Suppressor macrophage treated with lipopolysaccharide for 1 hour (primary cell): ENCODE measurements at places on chromosomes 2 and 18.

DNA sequence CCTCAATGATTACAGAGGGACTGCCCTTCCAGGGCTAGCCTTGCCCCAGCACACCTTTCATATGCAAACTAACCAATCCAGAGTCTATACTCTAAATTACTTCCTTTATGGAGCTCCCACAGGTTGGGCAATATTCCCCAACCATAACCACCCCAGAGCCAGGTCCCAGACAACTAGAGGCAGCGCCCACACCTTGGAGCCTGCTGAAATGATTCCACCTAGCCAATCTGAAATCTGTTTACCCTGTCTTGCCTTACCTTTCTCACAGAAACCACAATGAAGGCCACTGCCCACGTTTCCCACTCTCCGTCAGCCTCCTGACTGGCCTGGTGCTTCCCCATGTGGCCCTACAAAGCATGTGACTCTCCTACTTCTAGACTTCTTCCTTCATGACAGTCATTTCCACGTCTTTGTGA is 62.0 kb downstream of the REEP1 start:
- DNase-seq = peak; percentile 22

GRCh38 chr2:46365913-46366667 is 68.9 kb downstream of the EPAS1 start:
- DNase-seq = no peak

- no peak for DNase-seq
Observed at GRCh38 chr18:49697757-49698524, 115.4 kb downstream of the ACAA2 start.

DNA sequence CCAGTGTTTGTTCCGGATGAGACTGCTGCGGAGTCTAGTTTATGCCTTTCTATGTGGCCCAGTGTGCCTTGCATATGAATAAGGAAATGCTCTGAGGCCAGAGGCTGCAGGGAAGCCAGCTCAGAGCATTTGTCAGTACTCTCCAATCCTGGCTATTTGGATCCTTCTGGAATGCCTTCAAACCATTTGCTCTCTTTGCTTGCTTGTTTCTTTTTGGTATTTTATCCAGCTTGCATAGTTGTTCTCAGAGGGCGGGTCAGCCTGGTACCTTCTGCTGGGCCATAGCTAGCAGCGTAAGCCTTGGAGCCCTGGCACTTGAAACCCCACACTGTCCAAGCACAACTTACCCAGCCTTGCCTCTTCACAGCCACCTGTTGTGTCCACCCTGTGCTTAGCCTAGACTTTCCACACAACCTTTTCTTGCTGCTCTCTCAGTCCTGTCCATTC is 20.5 kb downstream of the CENPO start:
- no peak for DNase-seq

DNA sequence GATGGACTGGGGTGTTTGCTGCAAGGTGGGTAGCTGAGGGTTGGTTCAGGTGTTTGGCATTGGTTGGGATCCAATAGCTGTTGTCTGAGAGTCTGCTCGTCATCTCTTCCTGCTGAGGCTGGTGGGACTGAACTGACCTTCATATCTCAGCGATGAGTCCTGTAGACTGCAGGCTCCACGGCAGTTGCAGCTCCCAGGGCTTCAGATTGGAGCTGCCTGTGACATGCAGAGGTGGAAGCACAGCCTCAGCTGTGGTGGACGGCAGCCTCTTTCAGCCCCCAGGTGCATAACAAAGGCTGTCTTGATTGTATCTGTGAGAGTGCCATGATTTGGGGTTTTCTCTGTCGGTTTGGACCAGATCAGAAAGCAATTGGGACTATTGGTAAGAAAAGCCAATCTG is 3.9 kb upstream of the IL1R2 start:
- no peak for DNase-seq
